Smooth muscle cell of bladder (primary cell): ENCODE measurements at places on chromosomes 3 and 15. TPM values are rescaled to one million over a fixed set of nuclear protein-coding genes. Genes with fewer than 3 reads are reported as not detected.

INSYN1 gene
- 2.0 and 5.1 TPM in 2 replicates for total RNA-seq

TPRG1 gene
- 0.43 and 0.55 TPM in 2 replicates for total RNA-seq

GOLGA8J gene
- total RNA-seq = not detected in 2 replicates

GOLGA8T gene
- total RNA-seq = 0.14 TPM in 1 of 2 replicates, not detected in the other

SPG11 gene
- total RNA-seq = 69.7 and 78.7 TPM in 2 replicates

DNAH12 gene
- total RNA-seq = under 0.01 and 0.18 TPM in 2 replicates

LRTM1 gene
- not detected in 2 replicates for total RNA-seq

COL7A1 gene
- 31.6 and 46.1 TPM in 2 replicates for total RNA-seq

ACOX2 gene
- total RNA-seq = 23.3 and 25.8 TPM in 2 replicates

GOLGA8H gene
- under 0.01 and 0.14 TPM in 2 replicates for total RNA-seq

SAXO2 gene
- 0.65 and 3.1 TPM in 2 replicates for total RNA-seq

NPAP1 gene
- total RNA-seq = not detected in 2 replicates

DOCK3 gene
- 0.09 and 0.14 TPM in 2 replicates for total RNA-seq
